ENCODE measurements at places on chromosomes 7 and 10.

- no peak for DNase-seq
Observed at GRCh38 chr10:20743942-20744341, 153.2 kb downstream of the NEBL start.

DNA sequence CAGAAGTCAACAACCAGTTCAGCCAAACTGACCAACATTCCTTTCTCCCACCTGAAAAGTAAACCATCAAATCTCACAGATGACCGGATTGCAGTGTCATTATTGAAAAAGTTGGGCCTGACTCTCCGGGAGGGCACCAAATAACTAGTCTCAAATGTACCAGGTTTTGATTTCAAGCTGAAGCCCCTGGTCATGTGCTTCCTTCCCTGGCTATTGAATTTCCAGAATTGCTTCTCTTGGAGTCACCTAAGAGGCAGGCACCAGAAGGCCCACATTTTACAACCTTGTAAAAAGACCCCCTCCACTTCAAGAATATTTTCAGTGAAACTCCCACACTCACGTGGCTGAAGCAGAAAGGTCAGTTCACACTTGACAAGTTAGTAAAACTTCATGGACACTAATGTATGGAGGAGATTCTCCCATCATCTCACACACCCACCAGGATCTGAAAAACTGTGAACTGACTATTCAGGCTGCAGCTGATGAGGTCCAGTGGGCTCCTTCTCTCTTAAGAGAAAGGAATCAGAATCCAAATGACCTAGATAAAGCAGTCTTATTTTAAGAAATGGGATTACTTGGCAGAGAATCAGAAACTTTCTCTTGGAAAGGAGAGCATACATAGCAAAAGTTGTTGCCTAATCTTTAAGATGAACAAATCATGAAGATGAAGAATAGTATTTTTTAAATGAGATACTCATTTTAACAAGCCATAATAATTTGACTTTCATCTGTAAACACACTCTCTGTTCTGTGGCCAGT, 53.6 kb downstream of the DLD start:
- no peak for DNase-seq

DNA sequence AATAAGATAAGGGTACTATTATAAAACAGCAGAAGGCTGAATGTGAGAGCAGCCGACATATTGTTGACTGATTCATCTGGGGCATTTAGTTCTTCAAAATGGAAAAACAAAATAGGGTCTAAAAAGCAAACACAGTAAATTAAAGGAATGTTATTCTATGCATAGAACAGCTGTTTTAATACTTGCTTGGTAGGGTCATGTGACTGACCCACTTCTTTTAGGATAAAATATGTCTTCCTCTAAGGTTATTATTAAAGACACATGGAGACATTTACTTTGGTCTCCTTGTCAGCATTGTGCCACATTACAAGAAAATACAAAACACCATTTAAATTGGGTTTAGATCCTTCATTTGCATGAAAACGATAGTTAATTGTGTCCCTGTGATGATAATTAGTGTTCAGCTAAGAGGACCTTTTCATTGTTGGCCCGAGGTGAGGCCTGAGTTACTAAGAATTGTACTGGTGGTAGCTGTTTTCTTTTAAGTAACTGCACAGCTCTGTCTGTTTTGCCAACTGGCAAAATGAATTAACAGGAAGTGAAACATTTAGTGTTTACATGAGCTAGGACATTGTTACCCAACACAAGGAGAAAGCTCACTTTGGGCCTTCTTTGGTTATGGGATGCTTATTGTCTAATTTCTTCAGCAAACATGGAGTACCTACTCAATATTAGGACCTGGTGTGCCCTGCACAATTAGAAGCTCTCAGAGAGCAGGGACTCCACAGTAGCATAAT, 764.4 kb downstream of the LRMDA start:
- no peak for DNase-seq

DNA sequence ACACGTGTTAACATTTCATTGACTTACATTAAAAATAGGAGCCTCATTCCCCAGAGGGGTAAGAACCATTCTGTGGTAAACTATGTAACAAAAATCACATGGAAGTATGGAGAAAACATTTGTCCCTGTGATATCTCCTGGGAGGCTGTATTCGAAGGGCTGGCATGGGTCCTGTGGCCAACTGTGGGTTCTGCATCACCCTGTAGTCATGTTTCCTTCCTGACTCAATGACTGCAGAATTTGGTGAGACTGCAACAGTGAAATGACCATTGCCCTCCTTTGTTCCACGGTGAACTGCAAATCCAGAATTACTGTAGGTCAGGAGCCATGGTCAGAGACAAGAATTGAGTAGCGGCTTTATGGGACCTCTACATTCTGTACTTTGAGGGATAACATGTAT, 3.6 kb upstream of the ZEB1 start:
- no peak for DNase-seq

DNA sequence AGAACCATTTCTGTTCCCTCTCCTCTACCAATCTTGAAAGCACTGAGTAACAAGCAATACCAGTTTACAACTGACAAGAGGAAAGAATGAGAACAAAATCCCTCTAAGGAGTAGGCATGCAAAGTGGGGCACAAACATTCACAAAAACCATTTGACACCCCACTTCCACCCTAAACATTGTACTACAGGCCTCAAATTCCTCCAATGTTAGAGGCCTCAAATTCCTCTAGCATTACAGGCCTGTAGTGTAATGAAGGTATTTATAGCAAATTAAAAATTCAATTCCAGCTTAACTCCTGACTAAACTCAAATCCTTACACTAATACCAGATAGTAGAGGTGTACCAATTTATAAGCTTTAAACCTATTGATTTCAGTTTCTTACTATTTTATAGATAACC, 85.4 kb downstream of the SIRT1 start:
- DNase-seq = no peak

- DNase-seq = no peak
Observed at GRCh38 chr7:103851357-103851756, 138.1 kb downstream of the RELN start.

- DNase-seq = no peak
Observed at GRCh38 chr7:149430192-149430591, 30.7 kb downstream of the ZNF777 start.

DNA sequence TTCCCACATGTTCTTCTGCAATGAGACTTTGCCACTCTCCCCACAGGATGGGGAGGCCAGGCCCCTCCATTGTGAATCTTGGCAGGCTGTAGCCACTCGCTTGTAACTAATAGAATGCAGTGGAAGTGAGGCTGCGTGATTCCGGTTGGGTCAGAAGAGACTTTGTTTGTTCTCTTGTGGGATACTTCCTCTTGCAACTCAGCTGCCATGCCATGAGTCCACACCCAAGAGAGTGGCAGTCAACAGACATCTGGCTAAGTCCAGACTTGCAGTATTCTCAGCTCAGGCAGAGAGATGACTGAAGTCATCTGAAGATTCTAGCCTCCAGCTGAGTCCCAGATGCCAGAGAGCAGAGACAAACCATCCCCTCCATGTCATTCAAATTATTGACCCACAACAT, 153.4 kb upstream of the GDF10 start:
- no peak for DNase-seq

- DNase-seq = no peak
Observed at GRCh38 chr7:39987641-39988347, 37.7 kb downstream of the CDK13 start.

DNA sequence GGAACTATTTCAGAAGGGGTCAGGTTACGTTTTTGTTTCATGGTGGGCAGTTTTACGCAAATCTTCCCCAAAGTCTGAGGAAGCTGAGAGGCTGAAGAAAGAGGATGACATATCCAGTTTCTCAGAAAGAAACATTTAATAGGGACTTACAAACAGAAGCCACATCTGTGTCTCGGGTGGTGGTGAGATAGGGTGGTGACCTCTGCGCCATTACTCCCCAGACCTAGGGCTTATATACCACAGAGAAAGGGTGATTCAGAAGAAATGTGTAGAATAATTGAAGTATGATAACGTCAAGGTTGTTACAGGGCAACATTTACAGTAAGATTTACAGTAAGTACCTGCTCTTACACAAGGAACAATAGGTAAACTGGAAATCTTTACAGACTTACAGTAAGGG, 43.0 kb upstream of the RELN start:
- no peak for DNase-seq

DNA sequence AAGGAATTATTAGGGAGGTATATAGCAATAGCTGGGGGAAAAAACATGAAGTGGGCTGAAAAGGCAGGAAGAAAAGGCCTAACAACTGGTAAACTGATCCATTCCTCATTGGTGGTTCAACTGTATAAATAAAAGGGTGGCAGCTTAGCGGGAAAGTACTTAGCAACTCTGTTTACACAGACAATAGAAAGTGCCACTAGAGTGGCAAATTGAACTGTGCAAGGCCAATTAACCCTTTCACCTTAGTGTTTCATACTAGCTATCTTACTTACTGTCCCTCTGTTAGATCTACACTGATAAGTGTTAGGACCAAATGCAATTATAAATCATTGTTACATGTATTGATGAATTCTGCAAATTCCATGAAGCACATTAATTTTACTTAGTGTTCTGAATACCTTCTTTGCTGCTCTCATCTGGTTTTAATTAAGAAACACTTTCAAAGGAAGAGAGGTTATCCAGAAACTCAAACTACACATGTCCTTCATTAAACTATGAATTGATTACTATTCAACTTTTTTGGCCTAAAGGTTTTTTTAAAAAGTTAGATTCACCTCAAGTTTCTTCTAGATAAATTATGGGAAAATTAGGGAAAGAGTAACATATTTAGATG, 28.0 kb downstream of the DNAJC1 start:
- no peak for DNase-seq

DNA sequence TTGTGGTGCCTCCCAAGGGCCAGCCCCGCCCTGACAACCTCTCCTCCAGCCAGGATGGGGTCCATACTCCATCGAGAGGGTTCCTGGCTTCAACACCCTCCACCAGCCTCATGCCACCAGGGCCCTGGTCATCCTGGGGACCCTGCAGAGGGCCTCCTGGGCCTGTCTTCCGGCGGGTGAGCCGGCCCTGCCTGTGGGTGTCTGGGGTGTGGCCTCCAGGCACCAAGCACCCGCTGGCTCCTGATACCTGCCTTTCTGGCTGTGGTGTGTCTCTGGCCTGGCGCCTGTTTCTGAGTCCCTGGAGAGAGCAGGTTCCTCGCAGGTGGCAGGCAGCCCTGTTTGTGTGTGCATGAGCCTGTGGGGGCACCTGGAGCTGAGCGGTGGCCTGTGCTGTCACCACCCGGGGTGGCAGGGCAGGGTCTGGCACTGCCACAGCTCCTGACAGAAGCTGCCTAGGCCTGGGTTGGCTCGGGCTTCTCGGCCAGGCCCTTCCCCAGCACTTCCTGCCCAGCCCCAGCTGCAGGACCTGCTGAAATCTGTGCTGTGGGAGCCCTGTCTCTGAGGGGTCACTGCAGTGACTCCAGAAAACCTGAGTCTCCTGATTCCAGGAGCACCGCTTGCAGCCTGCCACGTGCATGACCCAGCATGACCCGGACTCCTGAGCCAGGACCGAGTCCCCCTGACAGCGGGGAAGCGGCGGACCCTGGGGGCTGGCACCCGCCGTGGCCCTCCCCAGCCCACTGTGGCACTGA, 18.4 kb downstream of the ADAM8 start:
- no peak for DNase-seq

GRCh38 chr7:124813994-124814798, 48.6 kb upstream of the GPR37 start:
- no peak for DNase-seq

GRCh38 chr7:156610130-156610529, 30.4 kb upstream of the RNF32 start:
- no peak for DNase-seq

GRCh38 chr7:94364816-94365215, 29.9 kb upstream of the COL1A2 start:
- DNase-seq = no peak

GRCh38 chr7:133958822-133959221, 168.3 kb upstream of the LRGUK start:
- no peak for DNase-seq

DNA sequence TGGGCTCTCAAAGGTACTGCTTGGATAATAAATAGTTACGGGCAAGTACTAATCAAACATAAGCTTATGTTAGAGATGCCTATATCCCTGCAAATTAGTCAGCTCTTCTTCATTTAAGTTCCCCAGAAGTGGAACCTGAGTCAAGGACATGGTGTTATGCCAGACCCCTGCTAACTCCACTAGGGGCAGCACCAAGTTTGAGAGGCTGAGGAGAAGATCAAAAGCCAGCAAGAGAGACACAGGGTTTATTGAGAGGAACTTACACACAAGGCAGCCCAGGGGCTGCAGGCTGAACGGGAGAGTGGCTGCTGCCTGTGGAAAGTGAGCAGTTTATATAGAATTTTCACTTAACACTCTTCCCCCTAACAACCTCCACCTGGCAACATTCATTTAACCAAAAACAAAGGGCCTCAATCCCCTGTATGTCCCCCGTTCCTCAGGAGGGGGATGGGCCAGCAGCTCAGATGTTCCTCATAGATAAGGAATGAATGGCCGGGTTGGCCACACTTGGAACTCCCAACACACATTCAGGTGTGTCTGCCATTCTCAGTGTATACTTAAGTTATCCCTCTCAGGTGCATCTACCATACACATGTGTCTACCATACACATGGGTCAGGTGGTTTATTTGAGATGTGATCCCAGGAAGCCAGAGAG, 62.6 kb upstream of the GHITM start:
- DNase-seq = no peak

DNA sequence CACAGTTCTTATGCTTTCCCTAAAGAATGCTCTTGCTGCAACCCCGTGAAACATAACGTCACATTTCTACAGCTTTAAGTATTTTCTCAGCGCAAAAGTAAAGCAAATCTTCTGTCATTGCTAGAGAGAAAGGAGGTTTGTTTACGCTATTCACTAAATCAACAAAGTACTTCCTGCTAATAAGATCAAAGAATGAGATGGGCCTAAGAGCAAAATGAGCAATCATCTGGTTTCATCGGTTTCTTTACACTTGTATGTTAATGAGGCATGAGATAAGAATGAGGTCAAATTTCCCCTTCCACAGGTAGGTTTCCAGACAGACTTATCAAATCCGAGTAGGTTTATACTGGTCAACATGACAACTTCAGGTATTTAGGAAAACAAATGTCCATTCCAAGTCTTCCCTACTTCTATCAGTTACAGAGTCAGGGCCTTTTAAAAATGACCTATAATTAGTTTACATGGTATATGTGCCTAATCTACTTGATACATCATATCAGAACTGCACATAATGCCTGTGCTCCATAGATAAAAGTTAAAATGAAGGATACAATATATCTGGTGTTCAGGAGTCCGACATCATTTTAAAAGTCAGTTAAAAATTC, 8.4 kb downstream of the USP6NL start:
- DNase-seq = no peak
